ENCODE measurements at places on chromosomes 5 and 9.

GRCh38 chr9:97980918-97981845 is 2.0 kb upstream of the ANP32B start:
- DNase-seq: no peak

GRCh38 chr9:94799578-94800264 is 73.2 kb downstream of the AOPEP start:
- no peak for DNase-seq

DNA sequence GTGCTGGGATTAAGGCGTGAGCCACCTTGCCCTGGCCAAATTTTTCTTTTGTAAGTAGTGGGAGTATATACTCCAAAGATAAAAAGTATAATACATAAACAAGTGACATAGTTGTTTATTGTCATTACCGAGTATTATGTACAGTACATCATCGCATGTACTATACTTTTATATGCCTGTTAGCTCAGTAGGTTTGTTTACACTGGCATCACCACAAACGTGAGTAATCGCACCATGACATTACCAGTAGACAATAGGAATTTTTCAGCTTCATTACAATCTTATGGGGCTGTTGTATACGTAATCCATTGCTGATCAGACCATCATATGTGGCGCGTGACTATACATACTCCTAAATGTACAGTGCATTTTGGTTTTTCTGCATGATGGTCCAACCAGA is 9.8 kb downstream of the SECISBP2 start:
- DNase-seq: no peak

- no peak for DNase-seq
These were observed 292.6 kb downstream of the MCTP1 start for GRCh38 chr5:94992325-94992724.

GRCh38 chr5:24606971-24607370 is 37.8 kb downstream of the CDH10 start:
- no peak for DNase-seq

- no peak for DNase-seq
These were observed 408.1 kb upstream of the PIK3R1 start for GRCh38 chr5:67807439-67807888.

DNA sequence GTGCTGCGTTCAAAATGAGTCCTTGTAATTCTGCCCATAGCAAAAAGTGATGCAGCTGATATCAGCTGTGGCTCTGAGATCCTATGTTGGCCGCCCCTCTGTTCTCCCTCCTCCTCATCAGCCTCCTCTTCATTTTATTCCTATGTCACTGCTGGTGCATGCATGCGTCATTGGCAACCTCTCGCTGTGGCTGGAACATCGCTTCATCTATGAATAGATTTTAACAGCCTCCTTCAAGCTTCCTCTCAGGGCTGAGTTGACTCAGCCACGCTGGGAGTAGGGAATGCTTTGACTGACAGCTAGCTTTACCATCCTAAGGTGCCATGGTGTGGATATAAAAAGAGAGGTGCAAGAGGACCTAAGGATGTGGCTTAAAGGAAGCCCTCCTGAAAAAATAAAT is 303.5 kb downstream of the PLK2 start:
- DNase-seq: no peak

DNA sequence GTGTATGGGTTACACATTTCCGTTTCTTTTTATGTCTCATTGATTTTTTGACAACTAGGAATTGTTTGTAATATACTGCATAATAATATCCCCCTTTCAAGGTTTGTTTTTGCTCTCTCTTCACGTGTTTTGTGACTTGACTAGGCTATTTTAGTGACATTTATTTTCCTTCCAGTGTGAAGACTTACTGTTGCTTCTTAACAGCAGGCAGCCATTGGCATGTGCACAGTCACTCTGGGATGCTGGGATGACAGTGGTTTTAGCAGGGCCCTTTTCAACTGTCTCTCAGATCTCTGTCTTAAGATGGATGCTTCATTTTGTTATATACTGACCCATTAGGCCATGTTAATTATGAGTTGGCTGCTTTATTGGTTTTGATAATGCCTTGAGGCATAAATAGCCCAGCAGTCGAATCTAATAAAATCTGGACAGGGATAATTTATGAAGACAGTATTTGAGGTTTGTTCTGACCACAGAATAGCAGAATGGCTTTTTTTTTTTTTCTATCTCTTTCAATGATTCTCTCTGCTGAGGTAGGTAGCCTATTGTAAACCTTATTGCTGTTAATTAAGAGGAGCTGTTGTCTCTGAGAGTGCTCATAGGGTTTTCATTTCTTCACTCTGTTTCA is 536.0 kb downstream of the GABRG2 start:
- no peak for DNase-seq

- DNase-seq: no peak
These were observed 266.6 kb downstream of the PIK3R1 start for GRCh38 chr5:68482199-68482598.

- no peak for DNase-seq
These were observed 57.2 kb downstream of the OLFM1 start for GRCh38 chr9:135144581-135145170.

- no peak for DNase-seq
These were observed 24.9 kb upstream of the SMU1 start for GRCh38 chr9:33101104-33101951.

DNA sequence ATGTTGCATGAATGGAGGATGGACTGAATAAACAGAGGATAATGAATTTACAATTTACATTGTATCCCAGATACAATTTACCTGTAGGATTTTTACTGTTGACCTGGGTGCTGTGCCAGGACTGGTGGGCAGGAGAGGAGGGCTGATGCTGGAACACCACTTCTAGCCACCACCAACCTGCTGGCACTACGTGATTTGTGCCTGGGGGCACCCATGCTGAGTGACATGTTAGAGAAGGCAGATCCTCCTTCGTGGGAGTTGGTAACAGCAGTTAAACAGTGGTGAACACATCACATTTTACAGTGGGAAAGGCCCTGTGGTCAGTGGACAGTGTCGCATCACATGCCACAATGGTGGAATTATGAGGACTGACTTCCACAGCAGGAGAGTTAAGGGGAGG is 3.0 kb upstream of the ANKRD34B start:
- DNase-seq: no peak

DNA sequence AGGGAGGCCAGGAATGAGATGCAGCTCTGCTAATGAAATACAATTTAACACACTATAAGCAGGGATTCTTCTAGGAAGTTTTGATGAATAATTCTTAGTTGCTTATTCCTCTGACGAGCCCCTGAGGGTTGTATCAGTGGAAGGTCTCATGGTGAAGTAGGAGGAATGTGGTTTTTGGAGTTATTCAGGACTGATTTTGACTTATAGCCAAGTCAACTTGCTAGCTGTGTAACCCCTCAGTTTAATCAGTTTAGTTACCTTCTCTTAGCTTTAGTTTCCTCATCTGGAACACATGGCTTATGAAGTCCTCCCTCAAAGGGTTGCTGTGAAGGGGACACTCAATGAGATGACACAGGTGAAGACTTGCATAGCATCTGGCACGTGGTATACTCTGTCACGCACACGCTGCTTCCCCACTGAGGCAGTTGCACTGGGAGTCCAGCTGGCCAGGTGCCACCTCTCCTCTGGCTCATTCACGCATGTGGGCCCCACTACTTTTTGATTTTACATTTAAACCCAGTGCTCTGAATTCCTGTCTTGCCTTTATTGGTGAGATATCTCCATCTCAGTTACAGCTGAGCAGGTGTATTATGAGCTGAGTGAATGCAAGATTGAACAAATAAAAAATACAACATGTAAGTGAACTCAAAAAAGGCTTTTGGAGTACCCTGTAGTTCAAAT is 415.0 kb downstream of the ARHGEF28 start:
- DNase-seq: no peak

DNA sequence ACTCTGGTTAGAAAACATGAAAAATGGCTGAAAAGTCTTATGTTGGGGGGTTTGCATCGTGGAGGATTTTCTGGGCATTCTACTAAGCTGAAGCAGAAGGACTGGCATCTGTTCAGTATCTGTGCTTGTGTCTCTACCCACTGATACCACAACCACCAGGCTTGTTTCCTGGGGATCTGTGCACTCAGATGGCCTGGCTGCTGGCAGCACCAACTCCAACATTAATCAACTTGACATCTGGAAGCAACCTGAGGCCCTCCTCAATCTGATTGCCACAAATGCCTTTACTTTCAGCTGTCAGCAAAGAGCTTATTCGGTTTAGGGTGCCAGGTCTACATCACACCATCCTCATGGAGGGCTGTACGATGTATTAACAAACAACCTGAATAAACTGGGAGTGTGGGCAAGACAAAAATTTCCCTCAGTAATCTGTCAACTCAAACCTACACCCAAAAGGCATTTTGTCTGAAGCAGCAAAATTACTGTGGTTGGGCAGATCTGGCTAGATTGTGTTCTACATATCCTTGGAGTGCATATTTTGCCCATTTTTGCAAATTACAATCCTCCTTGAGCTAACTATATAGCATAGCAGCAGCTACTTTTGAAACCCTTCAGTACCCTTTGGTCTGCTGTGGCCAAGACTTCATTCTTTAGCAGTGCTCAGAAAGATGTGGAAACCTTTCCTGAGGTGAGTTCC is 74.6 kb downstream of the FOXD1 start:
- no peak for DNase-seq

GRCh38 chr5:45765561-45765960 is 69.4 kb upstream of the HCN1 start:
- DNase-seq: no peak

GRCh38 chr9:8234316-8234715 is 434.7 kb upstream of the DMAC1 start:
- DNase-seq: no peak

- no peak for DNase-seq
These were observed 75.6 kb downstream of the DMRT2 start for GRCh38 chr9:1125741-1126140.

GRCh38 chr5:126521130-126521529 is 73.9 kb downstream of the ALDH7A1 start:
- DNase-seq: no peak

DNA sequence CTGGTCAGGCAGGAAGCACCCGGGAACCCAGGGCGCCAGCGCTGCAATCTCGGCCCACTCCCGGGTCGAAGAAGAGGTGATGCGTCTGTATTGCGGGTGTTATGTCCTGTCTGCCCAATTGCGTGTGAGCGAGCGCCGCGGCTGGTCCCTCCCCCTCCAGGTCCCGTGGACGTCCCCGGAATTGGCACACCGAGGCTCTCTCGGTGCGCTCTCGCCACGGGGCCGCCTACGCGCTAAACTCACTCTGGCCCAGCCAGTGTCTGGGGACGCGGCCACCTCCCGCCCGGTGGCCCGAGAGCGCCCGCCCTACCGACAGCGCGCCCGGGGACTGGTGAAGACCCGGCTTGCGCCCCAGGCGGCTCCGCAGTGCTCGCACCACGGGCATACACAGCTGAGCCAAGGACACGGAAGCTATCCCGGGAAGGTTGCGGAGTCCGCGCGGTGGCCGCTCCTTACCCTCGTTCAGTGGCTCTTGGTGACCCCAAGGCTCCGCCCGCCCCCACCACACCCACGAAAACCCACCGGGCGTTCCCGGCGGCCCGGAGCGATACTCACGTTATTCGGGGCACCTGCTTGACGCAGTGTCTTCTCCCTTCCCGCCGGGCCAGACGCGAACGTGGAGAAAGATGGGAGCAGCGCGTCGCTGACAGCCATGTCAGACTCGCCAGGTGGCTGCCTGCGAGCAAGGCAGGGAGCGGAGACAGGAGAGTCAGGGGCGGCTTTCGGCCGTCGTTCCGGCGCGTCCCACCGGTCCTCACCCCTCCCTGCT is 1.0 kb downstream of the KLF4 start:
- DNase-seq: no peak

DNA sequence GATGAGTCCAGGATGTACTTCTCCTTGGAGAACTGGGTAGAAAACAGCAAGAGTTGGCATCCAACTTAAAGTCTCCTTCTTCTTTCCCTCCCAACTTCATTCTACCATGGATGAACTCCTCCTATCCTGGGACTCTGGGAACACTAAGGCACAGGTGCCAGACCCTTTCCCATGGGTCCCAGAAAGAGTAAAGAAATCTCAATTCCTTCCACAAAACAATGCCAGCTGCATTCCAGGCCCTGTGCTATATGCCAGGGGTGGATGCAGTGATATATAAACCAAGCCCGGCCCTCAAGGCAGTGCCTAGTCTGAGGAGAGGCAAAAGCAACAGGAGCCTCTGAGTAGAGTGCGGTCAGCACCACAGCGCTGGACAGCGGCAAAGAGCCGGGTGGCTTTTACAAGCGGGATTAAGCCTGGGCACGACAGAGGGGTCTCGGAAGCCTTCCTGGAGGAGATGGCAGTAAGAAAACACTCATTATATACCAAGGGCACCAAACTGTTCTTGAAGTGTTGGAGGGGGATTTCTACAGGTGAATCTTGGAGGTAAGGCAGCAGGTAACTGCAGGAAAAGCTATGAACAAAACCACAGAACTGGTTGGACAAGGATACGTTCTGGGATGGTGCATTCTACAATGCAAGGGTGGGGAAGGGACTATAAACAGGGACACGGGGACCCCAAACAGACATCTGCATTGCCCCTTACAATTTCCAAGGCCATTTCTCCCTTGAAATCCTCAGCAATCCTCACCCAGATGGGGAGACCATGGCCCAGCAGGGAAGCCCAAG is 16.4 kb upstream of the TOR2A start:
- DNase-seq: no peak

GRCh38 chr5:481347-481746 is 38.4 kb downstream of the EXOC3 start:
- DNase-seq: no peak

DNA sequence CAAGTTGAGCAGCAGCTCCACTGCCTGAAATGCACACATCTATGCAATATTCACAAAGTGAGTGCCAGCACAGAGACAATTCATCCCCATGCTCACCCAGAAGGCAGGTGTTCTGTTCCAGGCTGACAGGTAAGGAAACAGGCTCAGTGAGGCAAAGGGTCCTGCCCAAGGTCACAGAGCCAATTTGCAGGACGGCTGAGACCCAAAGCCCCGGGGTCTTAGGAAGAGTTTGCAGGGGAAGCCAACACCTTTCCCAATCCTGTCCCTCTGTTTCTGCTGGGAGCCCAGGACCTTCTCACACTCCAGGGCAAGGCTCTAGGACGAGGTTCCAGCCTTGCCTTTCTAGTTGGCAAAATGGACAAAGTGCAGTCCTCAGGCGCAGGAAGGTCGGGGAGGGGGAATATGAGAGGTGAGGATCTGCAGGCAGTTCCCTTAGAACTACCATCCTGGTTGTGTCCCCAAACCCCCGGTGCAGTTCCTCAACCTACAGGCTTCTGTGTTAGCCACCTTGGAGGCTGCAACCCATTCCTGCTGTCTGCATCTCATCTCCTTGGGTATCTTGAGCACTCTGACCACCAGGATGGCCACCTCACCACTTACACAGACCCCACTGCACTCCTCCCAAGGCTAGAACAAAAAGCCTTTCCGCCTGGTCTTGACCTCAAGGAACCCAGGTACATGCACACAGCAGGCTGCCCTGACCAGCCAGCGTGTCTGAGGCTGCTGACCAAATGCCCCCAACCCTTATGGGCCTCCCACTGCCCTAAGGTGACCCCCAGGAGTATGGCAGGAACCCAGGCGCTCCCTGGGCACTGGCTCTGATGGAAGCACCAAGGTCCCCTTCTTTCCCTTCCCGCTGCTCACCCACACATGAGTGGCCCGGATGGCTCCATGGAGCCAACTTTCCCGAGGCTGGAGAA is 1.9 kb upstream of the BRD3 start:
- no peak for DNase-seq

- no peak for DNase-seq
These were observed 607.9 kb upstream of the TLE4 start for GRCh38 chr9:78963911-78964310.

Data from T-helper 22 cell (primary cell).